ENCODE measurements at places on chromosomes 2 and 18.

GRCh38 chr2:73610111-73610510, 32.1 kb downstream of the NAT8 start:
- DNase-seq = no peak

DNA sequence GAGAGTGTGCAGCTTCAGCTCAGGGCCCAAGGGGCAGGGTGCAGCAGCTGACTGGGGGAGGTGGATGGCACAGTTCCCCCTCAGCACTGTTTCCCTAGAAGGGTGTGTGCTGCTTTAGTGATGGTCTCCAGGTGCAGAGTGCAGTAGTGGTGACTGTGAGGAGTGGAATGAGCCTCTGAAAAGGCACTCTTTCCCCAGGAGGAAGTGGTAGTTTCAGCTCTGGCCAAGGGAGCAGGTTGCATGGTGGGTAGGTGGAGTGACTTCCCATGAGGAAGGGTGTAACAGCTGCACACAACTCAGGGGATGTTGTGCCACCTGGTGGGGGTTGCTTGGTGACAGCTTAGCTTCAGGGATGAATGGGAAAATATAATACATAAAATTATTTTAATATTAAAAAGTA, 251.5 kb upstream of the NXPH2 start:
- no peak for DNase-seq

GRCh38 chr2:27638037-27638637, 9.3 kb downstream of the GPN1 start:
- peak; percentile 97 for DNase-seq

GRCh38 chr18:13630716-13631268, 95.6 kb downstream of the FAM210A start:
- no peak for DNase-seq

GRCh38 chr2:58798676-58799208, 557.6 kb upstream of the FANCL start:
- no peak for DNase-seq

- no peak for DNase-seq
Measured at GRCh38 chr2:8438476-8438875, 243.4 kb upstream of the ID2 start.

- DNase-seq = no peak
Measured at GRCh38 chr18:49819823-49820671, 6.7 kb upstream of the ACAA2 start.

GRCh38 chr2:113765276-113765675, 8.8 kb upstream of the SLC35F5 start:
- no peak for DNase-seq

DNA sequence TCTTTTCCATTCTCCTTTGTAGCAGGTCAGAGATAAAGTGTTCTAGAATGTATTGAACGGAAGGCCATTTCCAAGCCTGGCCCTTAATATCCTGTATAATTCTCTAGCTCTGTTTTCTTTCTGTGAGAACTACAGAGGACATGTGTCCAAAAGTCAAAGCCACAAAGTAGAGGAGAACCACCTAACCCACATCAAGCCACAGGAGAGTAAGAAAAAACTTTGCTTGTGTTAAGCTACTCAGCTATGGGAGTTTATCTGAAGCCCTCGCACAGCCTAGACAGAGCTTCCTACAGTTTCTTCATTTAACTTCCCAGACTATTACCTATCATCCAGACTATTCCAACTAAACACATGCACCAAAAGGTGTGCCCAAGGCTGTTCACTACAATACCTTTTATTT, 22.0 kb downstream of the ADAM17 start:
- no peak for DNase-seq

DNA sequence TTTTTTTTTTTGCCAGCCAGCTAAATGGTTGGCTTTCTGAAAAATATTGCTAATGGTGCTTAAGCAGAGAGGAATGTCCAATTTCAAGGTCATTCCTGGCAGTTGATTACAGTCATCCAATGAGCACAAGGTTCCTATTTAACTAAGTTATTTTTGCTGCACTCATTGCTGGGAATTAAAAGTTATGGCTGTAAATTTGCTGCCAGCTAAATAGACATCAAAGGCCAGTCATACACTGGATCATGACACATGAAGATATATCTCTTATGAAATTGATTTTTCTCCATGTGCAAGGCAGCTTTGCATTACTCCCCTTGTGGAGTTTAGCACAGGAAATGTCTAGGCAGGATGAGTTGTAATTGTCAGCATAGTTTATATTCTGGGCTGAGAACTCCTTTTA, 1898.4 kb upstream of the CELF4 start:
- DNase-seq = no peak

GRCh38 chr18:63590373-63590772, 3.2 kb downstream of the SERPINB13 start:
- DNase-seq = no peak

GRCh38 chr2:8704906-8705305, 23.1 kb downstream of the ID2 start:
- no peak for DNase-seq

GRCh38 chr18:71902482-71902881, 641.7 kb downstream of the CBLN2 start:
- no peak for DNase-seq

DNA sequence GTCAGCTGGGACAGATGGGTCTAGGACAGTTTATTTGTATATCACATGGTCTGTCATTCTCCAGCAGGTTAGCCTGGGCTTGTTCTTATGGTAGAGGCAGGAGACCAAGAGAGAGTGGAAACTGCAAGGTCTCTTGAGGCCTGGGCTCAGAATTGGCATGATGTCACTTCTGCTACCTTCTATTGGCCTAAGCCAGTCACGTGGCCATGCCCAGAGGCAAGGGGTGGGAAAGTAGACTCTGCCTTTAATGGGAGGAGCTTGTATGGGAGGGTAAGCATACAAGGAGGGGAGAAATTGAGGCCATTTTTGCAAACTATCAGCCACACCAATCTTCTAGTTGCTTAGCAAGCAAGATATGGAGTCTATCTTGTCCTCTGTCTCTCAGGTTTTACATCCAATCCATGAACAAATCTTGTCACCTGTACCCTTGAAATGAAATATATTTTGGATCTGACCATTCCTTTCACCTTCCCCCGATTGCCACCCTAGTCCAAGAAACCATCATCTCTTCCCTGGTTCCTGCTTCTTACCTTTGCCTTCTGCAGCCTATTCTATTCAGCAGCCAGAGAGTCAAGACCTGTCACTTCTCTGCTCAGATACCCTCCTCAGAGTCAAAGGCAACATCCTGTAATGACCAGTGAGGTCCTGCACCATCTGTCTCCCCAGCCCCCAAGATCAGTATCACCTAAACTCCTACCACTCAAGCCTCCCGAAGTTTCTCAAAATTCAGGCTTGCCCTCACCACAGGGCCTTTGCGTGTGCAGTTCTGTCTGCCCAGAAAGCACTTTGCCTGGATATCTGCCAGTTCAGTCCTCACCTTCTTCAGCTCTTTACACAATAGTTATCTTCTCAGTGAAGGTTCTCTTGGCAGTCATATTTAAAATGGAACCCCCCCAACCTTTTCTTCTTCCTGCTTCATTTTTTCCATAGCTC, 240.0 kb downstream of the LOXHD1 start:
- DNase-seq = no peak

DNA sequence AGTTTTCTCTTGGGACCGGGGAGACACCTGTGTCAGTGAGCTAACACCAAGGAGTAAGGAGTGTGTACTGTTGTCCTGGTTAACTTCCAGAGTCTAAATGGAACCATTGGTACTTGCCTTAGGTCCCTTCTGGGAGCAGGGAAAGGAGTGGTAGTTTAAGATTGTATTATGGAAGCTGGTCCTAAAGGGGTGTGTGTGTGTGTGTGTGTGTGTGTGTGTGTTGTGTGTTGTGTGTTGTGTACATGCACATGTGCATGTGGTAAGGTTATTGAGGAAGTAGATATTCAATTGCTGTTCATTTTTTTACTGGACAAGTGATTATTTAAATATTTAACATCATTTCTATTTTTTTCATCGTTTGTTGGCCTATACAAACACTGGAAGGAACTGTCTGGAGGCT, 1.4 kb downstream of the APLF start:
- no peak for DNase-seq

DNA sequence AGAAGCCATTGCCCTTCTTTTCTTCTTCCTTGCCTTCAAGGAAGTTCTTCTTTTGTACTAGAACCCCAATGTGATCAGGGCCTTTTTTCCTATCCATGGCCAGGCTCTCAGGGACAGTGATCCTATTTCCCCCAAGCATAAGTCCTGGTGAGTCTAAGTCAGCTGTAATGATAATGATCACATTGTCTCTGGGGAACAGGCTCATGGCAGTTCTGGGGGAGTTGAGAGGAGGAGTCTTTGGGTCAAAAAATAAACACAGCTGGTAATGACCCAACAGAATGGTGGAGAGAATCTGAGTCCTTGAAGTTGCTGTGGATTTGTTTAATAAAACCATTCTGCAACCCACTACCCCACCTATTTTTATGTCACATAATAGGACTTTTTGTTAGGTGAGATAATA, 96.6 kb downstream of the SOCS6 start:
- DNase-seq = no peak

DNA sequence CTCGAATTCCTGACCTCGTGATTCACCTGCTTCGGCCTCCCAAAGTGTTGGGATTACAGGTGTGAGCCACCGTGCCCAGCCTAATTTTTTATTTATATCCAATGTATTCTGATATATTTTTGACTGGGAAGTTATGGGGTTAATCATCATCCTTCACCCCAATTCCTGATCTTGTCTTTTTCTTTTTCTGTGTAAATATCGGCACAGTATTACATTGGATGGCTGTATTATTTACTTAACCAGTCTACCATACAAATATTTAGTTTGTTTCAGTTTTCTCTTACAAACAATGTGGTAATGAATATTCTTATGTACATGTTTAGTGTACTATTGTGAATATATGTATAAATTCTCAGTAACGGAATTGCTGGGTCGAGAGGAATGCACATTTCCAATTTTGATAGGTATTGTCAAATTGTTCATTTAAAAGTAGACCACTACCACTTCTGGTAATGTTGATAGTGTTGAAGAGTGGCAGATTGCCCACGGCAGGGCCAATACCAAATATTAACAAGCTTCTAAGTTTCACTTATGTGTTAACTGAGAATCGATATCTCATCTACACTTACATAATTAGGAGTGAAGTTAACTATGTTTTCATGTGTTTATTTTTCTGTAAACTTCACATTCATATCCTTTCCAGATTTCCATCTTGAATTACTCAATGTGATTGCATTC, 196.7 kb downstream of the ALPK2 start:
- no peak for DNase-seq

GRCh38 chr2:65722028-65722778, 289.8 kb upstream of the SPRED2 start:
- no peak for DNase-seq

DNA sequence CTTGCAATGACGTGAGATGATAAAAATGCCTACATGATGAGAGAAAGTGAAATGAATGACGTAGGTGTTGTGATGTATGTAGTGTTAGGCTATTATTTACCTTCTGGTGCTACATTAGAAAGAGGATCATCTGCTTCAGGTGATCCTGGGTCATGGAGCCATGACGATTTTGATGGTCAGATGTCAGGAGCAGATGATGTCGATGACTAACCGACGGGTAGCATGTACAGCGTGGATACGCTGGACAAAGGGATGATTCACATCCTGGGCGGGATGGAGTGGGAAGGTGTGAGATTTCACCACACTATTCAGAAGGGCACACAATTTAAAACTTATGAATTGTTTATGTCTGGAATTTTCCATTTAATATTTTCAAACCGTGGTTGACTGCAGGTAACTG, 43.5 kb upstream of the ACVR1C start:
- no peak for DNase-seq

- DNase-seq = no peak
Measured at GRCh38 chr2:27796791-27797765, 25.6 kb downstream of the MRPL33 start.

DNA sequence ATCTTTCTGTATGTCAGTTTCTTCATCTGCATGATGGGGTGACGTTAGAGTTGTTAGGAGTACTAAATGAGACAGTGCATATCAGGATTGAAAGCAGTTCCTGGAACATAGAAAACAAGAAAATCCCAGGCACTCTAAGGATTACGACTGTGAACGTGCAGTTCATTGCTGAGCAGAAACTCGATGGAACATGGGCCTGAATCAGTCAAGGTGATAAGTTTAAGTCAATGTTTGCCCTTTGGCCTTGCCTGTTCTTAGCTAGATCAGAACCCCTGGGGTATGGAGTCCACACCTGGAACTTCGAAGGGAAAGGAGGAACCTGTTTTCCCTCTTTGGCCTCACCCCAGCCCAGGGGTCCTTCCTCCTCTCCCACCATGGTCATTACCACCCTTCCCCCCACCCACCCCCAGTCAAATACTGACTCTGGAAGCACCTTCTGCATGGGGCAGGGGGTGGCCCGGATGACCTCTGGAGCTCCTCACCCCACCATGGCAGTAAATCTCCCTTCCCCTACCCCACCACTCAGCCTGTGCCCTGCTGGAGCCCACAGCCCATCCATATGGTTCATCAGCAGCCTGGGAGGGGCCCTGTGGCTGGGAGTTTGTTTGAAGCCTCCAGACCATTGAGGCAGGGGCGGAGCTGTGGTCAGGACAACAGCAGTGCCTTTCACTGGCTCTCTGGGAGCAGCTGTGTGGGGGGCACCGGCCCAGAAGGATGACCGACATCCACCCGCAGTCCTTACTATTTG, 164.1 kb downstream of the SMAD7 start:
- no peak for DNase-seq

GRCh38 chr2:171319164-171319810, 114.5 kb downstream of the METTL8 start:
- no peak for DNase-seq

DNA sequence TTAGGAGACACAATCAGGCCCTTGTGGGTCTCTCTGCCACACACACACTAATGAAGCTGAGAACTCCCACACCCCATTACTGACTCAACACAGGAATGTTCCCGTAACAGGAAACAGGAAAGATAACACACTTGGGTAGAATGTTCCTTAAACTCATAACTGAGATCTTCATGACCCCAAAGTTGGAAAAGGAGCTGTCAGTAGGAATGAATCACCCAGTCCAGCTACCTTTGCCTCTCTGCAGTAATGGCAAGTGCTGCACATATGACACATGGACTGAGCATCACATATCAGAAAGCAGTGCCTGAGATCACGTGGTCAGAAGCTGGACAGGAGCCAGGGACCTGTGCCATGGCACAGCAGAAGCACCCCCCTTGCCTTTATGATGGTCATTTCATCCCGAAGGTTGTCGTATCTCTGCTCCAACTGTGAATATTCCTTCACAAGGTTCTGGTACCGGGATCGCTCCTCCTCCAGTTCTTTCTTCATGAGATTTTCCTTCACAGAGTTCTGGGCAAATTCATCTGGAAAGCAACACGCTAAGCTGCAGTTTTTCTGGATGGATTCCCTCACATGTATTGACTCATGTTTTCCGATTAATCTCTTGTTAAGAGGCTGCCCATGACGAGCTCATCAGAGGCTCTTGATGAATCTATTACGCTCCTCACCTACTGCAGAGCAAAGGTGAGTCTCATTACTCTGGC, 65.4 kb upstream of the ACAA2 start:
- DNase-seq = peak; percentile 53

Data from epithelial cell of prostate (primary cell).